Regular cardiac myocyte (primary cell): ENCODE measurements at places on chromosomes 13 and 19. TPM values are rescaled to one million over a fixed set of nuclear protein-coding genes. Genes with fewer than 3 reads are reported as not detected.

Gene TECR
- total RNA-seq, result 9.3 and 26.8 TPM in 2 replicates

Gene CYP2A6
- total RNA-seq, result not detected in 2 replicates

Gene HCST
- total RNA-seq, result 0.38 and 0.56 TPM in 2 replicates

Gene ZNF791
- 15.9 and 17.5 TPM in 2 replicates for total RNA-seq

Gene CBY2
- total RNA-seq, result not detected in 2 replicates

Gene FOXA3
- total RNA-seq, result under 0.01 TPM in 1 of 2 replicates, not detected in the other

Gene ZNF829
- total RNA-seq, result 3.6 and 4.2 TPM in 2 replicates

Gene SIGLEC8
- total RNA-seq, result not detected in 2 replicates

Gene CC2D1A
- 5.1 and 7.1 TPM in 2 replicates for total RNA-seq

Gene DCLK1
- 2.1 and 4.2 TPM in 2 replicates for total RNA-seq

Gene PSG7
- under 0.01 TPM in 2 replicates for total RNA-seq

Gene ZNF805
- 24.0 and 36.6 TPM in 2 replicates for total RNA-seq

Gene CYP2A7
- not detected in 2 replicates for total RNA-seq

Gene CYP4F12
- not detected in 2 replicates for total RNA-seq

Gene HRC
- under 0.01 and 1.4 TPM in 2 replicates for total RNA-seq

Gene ZNF180
- total RNA-seq, result 5.8 and 7.3 TPM in 2 replicates

Gene C19orf85
- total RNA-seq, result not detected in 2 replicates

Gene OR7E24
- not detected in 2 replicates for total RNA-seq

Gene ZNF682
- total RNA-seq, result 1.7 and 3.9 TPM in 2 replicates

Gene ZNF667
- 3.8 and 14.7 TPM in 2 replicates for total RNA-seq

Gene ZFP14
- total RNA-seq, result 1.9 and 5.1 TPM in 2 replicates

Gene RHPN2
- 4.0 and 4.5 TPM in 2 replicates for total RNA-seq

Gene GRIK5
- total RNA-seq, result 0.19 and 0.28 TPM in 2 replicates

Gene PTGER1
- 1.7 and 3.5 TPM in 2 replicates for total RNA-seq

Gene GPR12
- total RNA-seq, result not detected in 2 replicates

Gene MIA
- 0.85 TPM in 1 of 2 replicates, not detected in the other for total RNA-seq

Gene S1PR5
- total RNA-seq, result 1.4 and 4.6 TPM in 2 replicates

Gene TYK2
- 60.6 and 101 TPM in 2 replicates for total RNA-seq

Gene MCF2L
- total RNA-seq, result 0.19 and 0.28 TPM in 2 replicates

Gene CGB3
- total RNA-seq, result not detected in 2 replicates

Gene RASIP1
- total RNA-seq, result 0.58 and 0.85 TPM in 2 replicates

Gene PSG6
- 0.85 TPM in 1 of 2 replicates, not detected in the other for total RNA-seq

Gene ZNF253
- total RNA-seq, result 3.1 and 3.9 TPM in 2 replicates

Gene ZNF763
- total RNA-seq, result 1.2 and 2.8 TPM in 2 replicates

Gene ATXN8OS
- not detected in 2 replicates for total RNA-seq

Gene CEACAM7
- total RNA-seq, result not detected in 2 replicates

Gene PRR20C
- not detected in 2 replicates for total RNA-seq

Gene ZNF773
- total RNA-seq, result 24.0 and 44.5 TPM in 2 replicates

Gene LRRC25
- under 0.01 TPM in 1 of 2 replicates, not detected in the other for total RNA-seq

Gene CCDC194
- not detected in 2 replicates for total RNA-seq

Gene TMEM238
- total RNA-seq, result 0.58 and 0.85 TPM in 2 replicates

Gene RUBCNL
- total RNA-seq, result 0.19 and 0.28 TPM in 2 replicates

Gene MYO16
- 0.28 TPM in 1 of 2 replicates, not detected in the other for total RNA-seq

Gene CLEC17A
- total RNA-seq, result under 0.01 TPM in 2 replicates

Gene OLFM2
- total RNA-seq, result 2.9 and 37.5 TPM in 2 replicates

Gene SLITRK1
- total RNA-seq, result not detected in 2 replicates

Gene POU2F2
- total RNA-seq, result 0.19 and 0.56 TPM in 2 replicates

Gene LCP1
- 0.19 and 1.4 TPM in 2 replicates for total RNA-seq

Gene GNG7
- total RNA-seq, result under 0.01 TPM in 2 replicates

Gene CEACAM20
- not detected in 2 replicates for total RNA-seq

Gene GPR4
- 0.28 and 0.96 TPM in 2 replicates for total RNA-seq

Gene OR4F17
- total RNA-seq, result not detected in 2 replicates

Gene TMEM38A
- 2.1 and 5.9 TPM in 2 replicates for total RNA-seq

Gene SOX1
- not detected in 2 replicates for total RNA-seq

Gene ZNF177
- 0.77 and 1.7 TPM in 2 replicates for total RNA-seq

Gene KLK2
- not detected in 2 replicates for total RNA-seq

Gene PPFIA3
- 1.7 and 4.5 TPM in 2 replicates for total RNA-seq

Gene KLK12
- not detected in 2 replicates for total RNA-seq
